Omental fat pad (tissue), 4 donors: ENCODE measurements at places on chromosomes 4 and X. TPM values are rescaled to one million over a fixed set of nuclear protein-coding genes. Genes with fewer than 3 reads are reported as not detected.

GRCh38 chrX:133653358-133653757 lies 238.1 kb upstream of the GPC4 start:
- DNase-seq = no peak

GRCh38 chrX:123960956-123961267 lies 594 bp upstream of the STAG2 start:
- DNase-seq = no peak

DNA sequence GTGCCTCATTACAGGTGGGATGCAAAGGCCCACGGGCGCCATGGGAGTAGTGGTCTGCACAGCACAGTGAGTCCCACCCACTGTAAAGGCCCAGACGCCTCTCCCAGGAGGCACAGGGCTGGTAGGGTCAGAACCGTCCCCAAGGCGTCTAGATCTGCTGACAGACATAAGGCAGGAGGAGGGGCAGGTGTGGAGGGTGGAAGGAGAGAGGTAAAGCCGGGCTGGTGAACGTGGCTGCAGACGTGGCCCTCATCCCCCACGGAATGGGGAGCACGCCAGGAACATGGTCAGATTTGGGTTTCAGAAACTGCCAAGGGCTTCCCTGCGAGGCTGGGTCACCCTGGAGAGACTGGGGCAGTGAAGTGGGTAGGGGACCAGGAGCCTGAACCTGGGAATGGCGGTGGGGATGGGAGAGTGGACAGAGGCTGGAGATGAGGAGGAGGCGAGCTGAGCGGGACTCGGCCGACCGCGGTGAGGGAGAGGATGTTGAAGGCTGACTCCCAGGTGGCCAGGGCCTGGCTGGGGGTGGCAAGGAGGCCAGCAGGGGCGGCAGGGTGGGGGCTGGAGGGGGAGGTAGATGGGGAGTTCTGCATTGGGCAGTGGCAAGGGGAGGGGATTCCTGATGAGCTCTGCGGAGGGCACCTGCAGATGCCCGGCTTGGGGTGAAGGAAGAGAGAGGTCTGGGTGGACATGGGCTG lies 184.9 kb downstream of the AFAP1 start:
- no peak for DNase-seq

CLTRN gene
- 0.88 TPM for total RNA-seq

DNA sequence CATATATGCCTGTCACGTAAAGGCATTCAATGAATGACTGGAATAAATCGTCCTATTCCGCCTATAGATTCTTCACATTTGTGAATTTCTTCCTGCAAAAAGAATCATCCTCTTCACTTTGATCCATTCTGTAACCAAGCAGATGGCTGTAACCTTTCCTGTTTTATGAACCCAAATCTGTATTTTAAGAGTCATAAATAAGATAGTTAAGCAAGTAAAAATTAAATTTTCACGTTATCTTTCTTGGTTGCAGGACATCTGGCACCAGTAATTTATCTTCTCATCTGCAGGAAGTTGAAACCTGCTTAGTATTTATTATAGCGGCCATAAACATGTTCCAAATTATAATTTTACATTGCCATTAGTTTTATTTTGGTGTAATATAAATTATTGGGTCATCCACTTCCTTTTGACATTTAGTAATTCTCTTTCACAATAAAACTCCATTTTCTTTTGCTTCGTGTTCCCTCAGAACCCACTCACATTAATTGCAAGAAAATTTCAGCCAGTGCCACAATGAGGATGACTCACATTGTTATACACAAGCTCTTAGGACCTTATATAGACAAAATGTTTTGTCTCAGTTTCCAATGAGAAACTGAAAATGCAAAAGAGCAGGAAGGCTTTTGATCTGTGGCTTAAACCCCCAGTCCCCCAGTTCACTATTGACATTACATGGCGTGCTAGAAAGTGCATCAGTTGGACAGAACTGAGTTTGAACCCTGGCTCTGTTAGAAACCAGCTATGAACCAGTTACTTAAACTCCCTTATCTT lies 51.1 kb downstream of the TMEM156 start:
- DNase-seq = no peak

- DNase-seq = no peak
These were observed 2.6 kb upstream of the HPGDS start for GRCh38 chr4:94345266-94345665.

- no peak for DNase-seq
These were observed 119.3 kb upstream of the STS start for GRCh38 chrX:7028246-7028645.

DNA sequence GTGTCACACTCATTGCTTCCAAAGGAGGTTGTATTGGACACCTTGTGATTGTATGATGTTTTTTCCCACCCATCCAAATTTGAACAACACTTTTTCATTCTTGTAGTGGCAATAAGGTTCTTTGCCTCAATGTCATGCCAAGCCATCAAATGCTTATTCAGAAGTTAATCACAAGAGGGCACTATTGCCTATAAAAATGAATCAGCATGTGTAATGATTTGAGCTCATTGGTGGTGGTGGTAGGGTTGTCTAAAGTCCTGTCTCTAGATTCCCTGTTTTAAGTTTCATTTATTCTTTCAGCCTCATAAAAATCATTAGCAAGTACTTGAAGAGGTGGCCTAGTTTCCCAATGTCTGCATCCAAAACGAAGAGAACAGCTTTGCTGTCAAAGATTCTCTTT lies 37.0 kb downstream of the IRS4 start:
- DNase-seq = no peak

- no peak for DNase-seq
These were observed 104.6 kb upstream of the AFAP1 start for GRCh38 chr4:8044244-8044643.

- no peak for DNase-seq
These were observed 11.7 kb downstream of the GPKOW start for GRCh38 chrX:49111791-49112190.
